Activated CD4-positive, alpha-beta T cell treated with anti-CD3 and anti-CD28 coated beads, Interleukin-2, amount 10 ng/mL, durations not matched to agents 7 days and 5 days (primary cell): ENCODE measurements at places on chromosomes 4 and X.

DNA sequence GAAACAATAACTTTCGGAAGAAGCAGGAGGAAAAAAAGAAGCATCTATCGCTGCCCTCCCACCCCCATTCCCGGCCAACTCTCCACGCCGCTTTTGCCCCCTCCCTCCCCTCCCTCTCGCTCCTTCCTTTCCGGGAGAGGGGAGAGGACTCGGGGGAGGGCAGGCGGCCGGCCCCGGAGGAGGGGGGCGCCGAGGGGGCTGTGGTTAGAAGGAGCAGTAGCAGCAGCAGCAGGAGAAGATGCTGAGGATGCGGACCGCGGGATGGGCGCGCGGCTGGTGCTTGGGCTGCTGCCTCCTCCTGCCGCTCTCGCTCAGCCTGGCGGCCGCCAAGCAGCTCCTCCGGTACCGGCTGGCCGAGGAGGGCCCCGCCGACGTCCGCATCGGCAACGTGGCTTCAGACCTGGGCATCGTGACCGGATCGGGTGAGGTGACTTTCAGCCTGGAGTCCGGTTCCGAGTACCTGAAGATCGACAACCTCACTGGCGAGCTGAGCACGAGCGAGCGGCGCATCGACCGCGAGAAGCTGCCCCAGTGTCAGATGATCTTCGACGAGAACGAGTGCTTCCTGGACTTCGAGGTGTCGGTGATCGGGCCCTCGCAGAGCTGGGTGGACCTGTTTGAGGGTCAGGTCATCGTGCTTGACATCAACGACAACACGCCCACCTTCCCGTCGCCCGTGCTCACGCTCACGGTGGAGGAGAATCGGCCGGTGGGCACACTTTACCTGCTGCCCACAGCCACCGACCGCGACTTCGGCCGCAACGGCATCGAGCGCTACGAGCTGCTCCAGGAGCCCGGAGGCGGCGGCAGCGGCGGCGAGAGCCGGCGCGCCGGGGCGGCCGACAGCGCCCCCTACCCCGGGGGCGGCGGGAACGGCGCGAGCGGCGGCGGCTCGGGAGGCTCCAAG lies 1.3 kb downstream of the PCDH7 start:
- DNase-seq, result no peak

GRCh38 chrX:68433155-68433980 lies at the start of gene OPHN1:
OPHN1 (minus strand) TSS chrX:68433495; CDS start chrX:68433020, 475 bp downstream.
- no peak for DNase-seq

- DNase-seq, result no peak
Observed at GRCh38 chr4:92304121-92304520, 355 bp downstream of the GRID2 start.

DNA sequence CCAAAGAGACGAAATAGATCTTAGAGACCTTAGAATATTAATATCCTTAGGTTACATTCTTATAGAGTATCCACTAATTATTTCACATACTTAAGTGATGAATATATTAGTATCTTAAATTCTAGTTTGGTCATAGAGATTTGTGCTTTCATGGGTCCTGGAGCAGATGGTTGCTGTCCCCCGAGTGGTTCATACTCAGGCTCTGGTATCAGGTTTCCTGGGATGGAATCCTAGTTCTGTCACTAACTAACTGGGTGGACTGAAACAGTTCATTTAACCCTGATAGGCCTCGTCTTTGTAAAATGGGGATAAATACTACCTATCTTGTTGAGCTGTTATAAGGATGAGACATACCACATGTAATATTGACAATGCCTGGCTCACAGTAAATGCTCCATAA lies 264.6 kb downstream of the TENM3 start:
- no peak for DNase-seq

DNA sequence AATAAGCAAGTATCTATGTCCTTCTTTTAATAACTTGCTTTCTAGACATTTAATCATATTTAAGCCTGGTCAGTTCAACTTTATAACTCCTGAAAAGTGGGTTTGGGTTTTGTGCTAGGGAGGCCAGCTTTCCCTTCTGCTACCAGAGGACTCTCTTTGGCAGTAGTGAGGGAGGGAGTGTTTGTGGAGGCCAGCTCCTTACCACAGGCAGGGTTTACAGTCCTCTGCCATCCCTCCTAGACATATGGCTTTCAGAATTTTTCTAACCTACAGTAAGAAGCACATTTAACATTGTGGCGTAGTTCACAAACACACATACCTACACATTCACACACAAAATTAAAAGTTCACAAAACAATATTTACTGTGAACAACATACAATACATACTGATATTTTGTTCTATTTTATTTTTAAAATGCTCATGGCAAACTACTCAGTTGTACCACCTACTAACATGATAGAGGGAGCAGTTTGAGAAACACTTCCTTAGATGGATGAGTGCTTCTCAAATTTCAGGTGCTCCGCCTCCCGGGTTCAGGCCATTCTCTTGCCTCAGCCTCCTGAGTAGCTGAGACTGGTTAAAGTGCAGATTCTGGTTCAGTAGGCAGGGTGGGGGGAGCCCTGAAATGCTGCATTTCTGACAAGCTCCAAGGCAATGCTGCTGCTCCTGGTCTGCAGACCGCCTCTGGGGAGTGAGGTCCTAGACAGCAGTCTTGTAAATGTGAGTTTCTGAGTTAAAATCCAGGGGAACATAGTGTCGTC lies 86.7 kb downstream of the PTTG2 start:
- no peak for DNase-seq

- DNase-seq, result no peak
Observed at GRCh38 chr4:74368596-74368995, 3.7 kb downstream of the EREG start.

GRCh38 chrX:129462707-129463106 lies 60.6 kb downstream of the SMARCA1 start:
- no peak for DNase-seq

DNA sequence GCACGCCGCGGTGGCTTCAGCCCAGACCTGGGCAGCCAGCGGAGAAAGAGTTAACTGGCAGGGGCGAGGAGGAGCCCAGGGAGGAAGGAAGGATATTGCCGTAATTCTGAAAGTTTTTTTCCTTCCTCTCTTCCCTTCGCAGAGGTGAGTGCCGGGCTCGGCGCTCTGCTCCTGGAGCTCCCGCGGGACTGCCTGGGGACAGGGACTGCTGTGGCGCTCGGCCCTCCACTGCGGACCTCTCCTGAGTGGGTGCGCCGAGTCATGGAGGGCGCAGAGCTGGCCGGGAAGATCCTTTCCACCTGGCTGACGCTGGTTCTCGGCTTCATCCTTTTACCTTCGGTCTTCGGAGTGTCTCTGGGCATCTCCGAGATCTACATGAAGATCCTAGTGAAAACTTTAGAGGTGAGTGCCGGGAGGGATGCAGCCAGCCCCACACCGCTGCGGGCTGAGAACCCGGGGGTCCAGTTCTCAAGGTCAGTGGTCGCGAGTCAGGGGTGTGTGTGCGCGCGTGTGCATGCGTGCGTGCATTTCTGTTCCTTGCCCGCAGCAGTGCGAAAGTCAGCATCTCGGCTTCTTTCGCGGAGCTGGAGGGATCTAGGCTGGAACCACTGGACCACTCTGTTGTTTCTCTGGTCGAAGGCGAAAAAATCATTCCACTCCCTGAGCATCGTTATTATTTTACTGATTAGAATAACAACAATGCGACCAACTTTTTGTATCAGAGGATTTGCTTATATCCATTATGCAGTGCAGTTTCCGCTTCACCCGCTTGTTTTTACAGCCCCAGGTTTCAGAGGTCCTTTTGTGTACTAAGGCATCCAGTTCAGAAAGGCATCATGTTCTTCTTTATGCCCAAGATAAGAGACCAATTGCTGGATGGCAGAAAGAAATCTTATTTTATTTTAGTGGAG lies 709 bp downstream of the GPAT3 start:
- DNase-seq, result no peak

DNA sequence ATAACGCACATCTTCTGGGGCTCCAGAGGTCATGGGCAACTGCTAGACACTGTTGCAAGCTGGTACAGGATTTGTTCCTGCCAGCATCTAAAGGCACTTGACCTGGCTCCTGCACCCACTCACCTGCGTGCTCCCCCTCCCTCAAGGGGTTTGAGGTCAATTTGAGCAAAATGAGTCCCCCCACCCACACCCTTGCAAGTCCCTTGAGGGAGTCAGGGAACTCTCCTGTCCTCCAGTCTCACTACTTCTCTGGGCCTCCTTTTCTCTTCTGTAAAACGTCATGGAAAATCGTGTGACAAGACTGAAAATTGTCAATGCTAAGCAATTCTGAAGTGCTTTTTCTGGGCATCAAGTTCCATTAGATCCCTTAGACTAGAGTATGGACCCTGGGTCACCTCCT lies 39.9 kb upstream of the PGK1 start:
- no peak for DNase-seq

DNA sequence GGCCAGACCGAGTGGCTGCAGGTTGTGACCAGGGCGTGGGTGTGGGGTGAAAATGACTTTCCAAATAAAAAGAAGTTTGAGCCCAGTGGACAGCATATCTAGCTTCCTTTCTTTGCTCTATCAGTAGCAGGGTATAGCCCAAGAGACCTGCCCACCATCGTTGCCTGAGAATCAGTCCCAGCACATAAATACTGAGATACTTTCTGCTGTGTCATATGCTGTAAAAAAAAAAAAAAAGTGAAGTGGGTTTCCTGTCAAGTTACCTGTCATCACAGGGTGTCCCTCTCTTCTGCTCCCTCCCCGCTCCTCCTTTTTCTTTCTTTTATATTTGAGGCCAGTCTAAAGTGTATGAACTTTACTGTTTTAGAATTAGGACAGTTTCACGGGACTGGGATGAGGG lies 330.3 kb upstream of the BOD1L1 start:
- no peak for DNase-seq

DNA sequence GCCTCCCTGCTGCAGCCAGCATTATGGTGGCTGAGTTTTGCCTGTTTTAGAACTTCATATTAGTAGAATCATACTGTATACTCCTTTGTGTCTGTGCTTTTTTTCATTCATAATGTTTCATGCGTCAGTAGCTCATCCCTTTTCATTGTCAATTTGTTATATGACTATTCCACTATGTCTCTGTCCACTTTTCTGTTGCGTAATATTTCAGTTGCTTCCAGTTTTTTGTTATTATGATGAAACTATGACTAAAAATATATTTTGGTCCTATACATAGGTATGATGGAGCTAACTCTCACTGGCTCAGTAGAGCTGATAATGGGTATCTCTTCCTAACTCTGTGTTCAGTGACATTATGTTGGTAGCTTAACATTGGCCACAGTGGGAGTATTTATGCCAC lies 48.3 kb downstream of the DMP1 start:
- DNase-seq, result no peak

GRCh38 chr4:48944756-48945241 lies 38.2 kb upstream of the OCIAD2 start:
- peak; percentile 68 for DNase-seq

GRCh38 chrX:150365051-150365989 lies 2.2 kb downstream of the MAMLD1 start:
- DNase-seq, result peak; percentile 68

DNA sequence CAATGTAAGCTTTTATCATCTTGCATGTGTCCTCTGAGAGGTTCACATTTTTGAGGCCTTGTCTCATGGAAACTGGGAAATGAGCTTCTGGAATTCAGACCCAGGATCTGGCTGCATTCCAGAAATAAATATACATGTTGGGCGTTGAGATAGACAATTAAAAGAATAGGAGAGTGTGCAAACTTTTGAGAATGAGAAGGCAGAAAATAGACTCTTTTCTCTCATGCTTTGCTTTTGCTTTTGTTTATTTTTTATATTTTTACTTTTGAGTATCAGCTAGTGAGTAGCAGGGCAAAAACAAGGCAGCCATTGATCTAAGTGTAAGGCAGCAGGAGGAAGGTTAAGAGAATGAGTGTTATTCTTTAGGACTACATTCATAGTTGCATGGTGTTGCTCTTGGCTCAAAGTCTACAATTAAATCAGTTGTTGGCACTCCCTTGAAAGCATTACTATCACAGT lies 12.4 kb downstream of the SHROOM3 start:
- no peak for DNase-seq

GRCh38 chr4:168610911-168611530 lies 114.2 kb downstream of the PALLD start:
- DNase-seq, result no peak

GRCh38 chr4:42320822-42321388 lies 76.4 kb upstream of the SHISA3 start:
- DNase-seq, result no peak

- DNase-seq, result no peak
Observed at GRCh38 chrX:47212381-47213293, 5.8 kb upstream of the CDK16 start.

DNA sequence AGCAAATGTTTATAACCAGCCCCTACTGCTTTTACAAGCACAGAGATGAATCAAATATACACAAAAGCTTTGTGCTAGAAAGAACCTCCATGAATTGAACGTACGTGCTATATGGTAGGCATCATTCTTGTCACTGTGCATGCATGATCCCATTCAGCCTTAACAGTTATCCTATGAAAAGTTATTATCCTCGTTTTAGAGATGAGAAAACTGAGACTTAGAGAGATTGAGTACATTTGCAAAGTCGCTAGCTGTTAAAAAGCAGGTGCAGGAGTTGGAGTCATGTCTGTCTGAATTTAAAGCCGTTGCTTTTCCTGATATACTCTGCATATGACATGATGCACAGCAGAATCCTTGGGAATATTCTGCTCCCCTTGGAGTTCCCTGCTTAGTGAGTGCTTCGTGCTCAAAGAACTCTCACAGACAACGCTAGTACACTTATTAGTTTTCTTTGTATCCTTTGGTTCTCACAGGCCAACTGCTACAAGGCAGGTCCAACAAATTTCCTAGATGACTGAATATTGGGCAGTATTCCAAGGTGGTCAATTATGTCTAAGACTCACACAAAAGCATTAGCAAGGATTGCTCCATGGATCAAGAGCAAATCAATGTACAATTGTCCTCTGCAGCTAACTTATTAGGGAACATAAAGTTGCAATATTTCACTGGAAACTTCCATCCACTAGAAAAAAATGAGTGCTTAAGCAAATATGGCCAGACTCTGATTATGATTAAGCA lies 42.8 kb upstream of the TRIM2 start:
- no peak for DNase-seq

DNA sequence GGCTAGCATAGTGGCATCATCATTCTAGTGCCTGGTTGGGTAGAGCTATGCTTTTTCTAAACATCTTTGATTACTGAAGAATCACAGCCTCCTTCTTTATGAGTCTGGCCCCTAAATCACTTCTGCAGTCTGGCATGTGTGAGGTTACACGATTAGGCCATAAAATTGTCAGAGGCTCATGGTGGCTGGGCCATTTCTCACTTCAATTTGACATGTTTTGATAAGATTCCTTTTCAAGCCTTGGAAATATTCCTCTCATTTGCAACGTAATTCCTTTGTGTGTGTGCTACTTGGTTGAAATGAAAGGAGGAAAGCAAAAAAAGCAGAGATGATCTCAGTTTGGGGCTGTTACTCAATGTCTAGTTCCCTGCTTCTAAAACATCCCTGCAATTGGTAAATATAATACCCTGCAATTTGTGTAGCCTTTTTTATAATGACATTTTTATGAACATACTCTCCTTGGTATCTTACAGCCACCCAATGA lies 6.2 kb downstream of the CCKAR start:
- DNase-seq, result no peak

GRCh38 chr4:184702114-184702513 lies 31.8 kb downstream of the CENPU start:
- DNase-seq, result no peak

GRCh38 chrX:40773809-40774208 lies 38.5 kb upstream of the MED14 start:
- DNase-seq, result no peak

GRCh38 chr4:21451032-21451431 lies 497.5 kb downstream of the KCNIP4 start:
- DNase-seq, result no peak

- no peak for DNase-seq
Observed at GRCh38 chr4:70269674-70270073, 27.3 kb downstream of the CSN3 start.

- DNase-seq, result no peak
Observed at GRCh38 chr4:146577111-146577510, 55.4 kb upstream of the SLC10A7 start.

GRCh38 chrX:68498508-68499379 lies at the start of gene YIPF6:
YIPF6 (plus strand) TSS chrX:68499051; CDS start chrX:68499067, 16 bp downstream.
- DNase-seq, result peak; percentile 65
